Myometrial cell (primary cell): ENCODE measurements at places on chromosomes 4 and X. TPM values are rescaled to one million over a fixed set of nuclear protein-coding genes. Genes with fewer than 3 reads are reported as not detected.

BCAP31 gene
- 144 and 177 TPM in 2 replicates for total RNA-seq

JAKMIP1 gene
- total RNA-seq: not detected in 2 replicates

USP51 gene
- 0.58 and 1.2 TPM in 2 replicates for total RNA-seq

GPC4 gene
- total RNA-seq: not detected in 2 replicates

FAM9B gene
- not detected in 2 replicates for total RNA-seq

IBSP gene
- not detected in 2 replicates for total RNA-seq

MAGEC2 gene
- not detected in 2 replicates for total RNA-seq

MAP9 gene
- total RNA-seq: 6.6 and 8.7 TPM in 2 replicates

ALB gene
- not detected in 2 replicates for total RNA-seq

TCP11X2 gene
- total RNA-seq: not detected in 2 replicates

ARHGEF9 gene
- 9.8 and 17.2 TPM in 2 replicates for total RNA-seq

WDR1 gene
- total RNA-seq: 390 and 406 TPM in 2 replicates

TLR3 gene
- 5.5 and 8.6 TPM in 2 replicates for total RNA-seq

GNRHR gene
- not detected in 2 replicates for total RNA-seq

BEX1 gene
- total RNA-seq: 1.8 and 3.7 TPM in 2 replicates

DAPP1 gene
- not detected in 2 replicates for total RNA-seq

SFRP2 gene
- not detected in 2 replicates for total RNA-seq

BMPR1B gene
- total RNA-seq: 0.29 TPM in 1 of 2 replicates, not detected in the other

NIPAL1 gene
- 1.4 and 2.9 TPM in 2 replicates for total RNA-seq

MAGED4 gene
- 8.1 and 19.0 TPM in 2 replicates for total RNA-seq

REPS2 gene
- total RNA-seq: under 0.01 TPM in 1 of 2 replicates, not detected in the other

HGFAC gene
- total RNA-seq: not detected in 2 replicates

ETDA gene
- not detected in 2 replicates for total RNA-seq

GRK4 gene
- 1.7 and 2.5 TPM in 2 replicates for total RNA-seq

GC gene
- not detected in 2 replicates for total RNA-seq

OTUD6A gene
- total RNA-seq: not detected in 2 replicates

SPIN2A gene
- not detected in 2 replicates for total RNA-seq

DUX4 gene
- not detected in 2 replicates for total RNA-seq

LEF1 gene
- 1.9 TPM in 1 of 2 replicates, not detected in the other for total RNA-seq

FOXR2 gene
- not detected in 2 replicates for total RNA-seq

TMPRSS11E gene
- total RNA-seq: not detected in 2 replicates

UBA6 gene
- 76.7 and 159 TPM in 2 replicates for total RNA-seq

TACR3 gene
- total RNA-seq: not detected in 2 replicates

DRD5 gene
- total RNA-seq: not detected in 2 replicates

GAGE12E gene
- not detected in 2 replicates for total RNA-seq

CASK gene
- total RNA-seq: 10.1 and 28.2 TPM in 2 replicates

NAT8L gene
- total RNA-seq: under 0.01 TPM in 1 of 2 replicates, not detected in the other

CPLX1 gene
- 0.86 TPM in 1 of 2 replicates, not detected in the other for total RNA-seq

ANXA3 gene
- 20.8 and 26.4 TPM in 2 replicates for total RNA-seq

PF4V1 gene
- 1.6 TPM in 1 of 2 replicates, not detected in the other for total RNA-seq

DCAF12L1 gene
- not detected in 2 replicates for total RNA-seq

LPAR4 gene
- total RNA-seq: not detected in 2 replicates

SHOX gene
- not detected in 2 replicates for total RNA-seq

EFHC2 gene
- 0.71 and 1.2 TPM in 2 replicates for total RNA-seq
